ENCODE measurements at places on chromosomes 7 and 10.

GRCh38 chr10:49654036-49654693, 25.3 kb upstream of the C10orf53 start:
- DNase-seq, result no peak

- no peak for DNase-seq
These were observed 24.8 kb downstream of the NPTX2 start for GRCh38 chr7:98641646-98642500.

GRCh38 chr7:100886936-100887515, 2.5 kb downstream of the UFSP1 start:
- DNase-seq, result no peak

DNA sequence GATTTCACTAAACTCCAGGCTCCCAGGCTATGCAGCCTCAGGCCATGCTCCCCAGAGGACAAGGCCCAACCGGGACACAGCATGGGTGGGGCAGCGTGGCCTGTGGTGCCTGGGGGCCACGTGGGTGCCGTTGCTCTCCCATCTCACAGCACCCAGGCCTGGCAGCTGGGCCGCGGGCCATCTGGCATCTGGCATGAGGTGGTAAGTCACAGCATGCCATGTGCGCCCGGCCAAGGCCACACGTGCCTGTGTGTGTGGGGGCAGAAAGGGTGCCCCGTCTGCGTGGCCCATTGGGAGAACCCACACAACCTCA, 204.1 kb downstream of the EBF3 start:
- DNase-seq, result no peak

- DNase-seq, result no peak
These were observed 93.6 kb downstream of the NKX6-2 start for GRCh38 chr10:132692311-132692710.

- DNase-seq, result no peak
These were observed 169.7 kb downstream of the RNLS start for GRCh38 chr10:88413412-88413811.

DNA sequence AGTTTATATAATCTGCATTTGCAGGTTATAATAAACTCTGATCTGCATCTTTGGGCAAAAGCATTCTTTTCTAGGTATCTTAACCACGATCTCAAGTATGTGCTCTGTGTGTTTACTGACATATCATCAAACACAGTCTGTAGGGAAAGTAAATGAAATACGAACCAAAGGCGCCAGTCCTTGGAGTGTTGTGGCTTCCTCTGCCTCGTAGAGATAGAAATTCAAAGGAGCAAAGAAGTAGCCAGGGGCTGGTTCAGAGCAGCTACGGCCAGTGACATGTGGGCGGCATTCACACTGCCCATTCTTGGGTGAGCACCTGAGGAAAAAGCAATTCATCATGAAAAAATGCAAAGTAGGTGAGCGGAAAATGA, 38.7 kb downstream of the LAMB4 start:
- no peak for DNase-seq

- DNase-seq, result no peak
These were observed 99.9 kb downstream of the LRRN3 start for GRCh38 chr7:111190804-111191203.

- DNase-seq, result no peak
These were observed 180.8 kb upstream of the CDK1 start for GRCh38 chr10:60597513-60597912.

- DNase-seq, result no peak
These were observed 618.1 kb downstream of the SORCS3 start for GRCh38 chr10:105259201-105259600.

GRCh38 chr10:34889004-34889869, 74.1 kb upstream of the PARD3 start:
- DNase-seq, result no peak

- no peak for DNase-seq
These were observed 93.1 kb downstream of the ARID5B start for GRCh38 chr10:61994405-61995219.

DNA sequence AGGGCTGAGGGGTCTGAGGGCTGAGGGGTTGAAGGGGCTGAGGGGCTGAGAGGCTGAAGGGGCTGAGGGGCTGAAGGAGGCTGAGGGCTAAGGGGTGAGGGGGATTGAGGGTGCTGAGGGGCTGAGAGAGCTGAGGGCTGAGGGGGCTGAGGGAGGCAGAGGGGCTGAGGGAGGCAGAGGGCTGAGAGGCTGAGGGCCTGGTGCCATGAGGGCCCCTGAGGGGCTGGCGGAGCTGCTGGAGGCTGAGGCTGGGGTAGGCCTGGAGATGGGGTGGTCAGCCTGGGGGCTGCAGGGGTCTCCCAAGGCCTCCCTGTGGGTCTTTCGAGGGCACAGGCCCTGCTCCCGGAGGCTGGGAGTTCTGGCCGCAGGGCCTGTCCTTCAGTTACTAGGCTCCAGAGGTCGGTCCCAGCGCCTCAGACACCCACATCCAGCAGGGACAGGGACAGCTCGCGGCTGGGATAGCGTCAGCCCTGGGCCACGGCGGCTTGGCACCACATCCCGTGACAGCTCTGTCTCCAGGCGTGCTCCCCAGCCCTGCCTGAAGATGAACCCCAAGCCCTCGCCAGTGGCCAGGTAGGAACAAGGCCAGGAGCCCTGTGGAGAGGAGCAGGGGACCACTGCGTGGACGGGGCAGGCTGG, 16.9 kb downstream of the MYO1G start:
- no peak for DNase-seq

GRCh38 chr10:48384699-48384982, 78.2 kb downstream of the MAPK8 start:
- DNase-seq, result no peak

DNA sequence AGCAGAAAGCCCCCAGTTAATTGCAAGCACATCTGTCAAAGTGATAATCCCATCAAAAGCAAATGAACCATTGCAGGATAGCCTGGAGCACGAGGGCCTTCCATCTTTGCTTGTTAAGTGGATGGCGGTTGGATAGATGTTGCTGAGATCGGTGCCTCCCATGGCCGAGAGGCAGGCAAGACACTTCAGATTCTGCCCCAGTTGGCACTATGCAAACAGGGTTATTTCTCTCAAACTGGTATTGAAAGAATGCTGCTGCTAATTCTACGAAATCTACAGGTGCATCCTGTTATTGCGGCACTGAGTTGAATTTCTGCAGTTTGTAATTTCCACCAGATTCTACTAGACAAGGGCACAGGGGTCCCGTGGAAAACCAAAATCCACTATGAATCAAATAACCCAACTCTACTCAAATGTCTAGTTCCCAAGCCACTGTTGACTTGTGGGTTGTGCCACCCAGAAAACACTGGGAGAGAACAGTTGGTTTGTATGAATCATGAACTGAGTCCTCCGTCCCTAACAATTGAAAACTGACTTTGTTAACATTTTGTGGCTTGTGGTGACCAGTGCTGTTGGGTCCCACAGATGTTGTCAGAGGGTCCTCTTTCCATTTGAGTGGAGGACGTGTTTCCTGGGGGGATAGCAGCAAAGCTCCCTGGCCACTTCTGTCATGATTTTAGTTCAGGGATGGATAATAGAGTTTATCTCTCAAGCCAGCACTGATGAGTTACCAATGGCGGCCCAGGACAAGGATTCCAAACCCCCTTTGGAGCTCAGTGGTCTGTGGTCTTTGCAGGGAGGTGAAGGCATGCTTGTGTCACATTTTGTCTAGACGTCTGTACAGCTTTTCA, 7.1 kb upstream of the IL2RA start:
- no peak for DNase-seq

DNA sequence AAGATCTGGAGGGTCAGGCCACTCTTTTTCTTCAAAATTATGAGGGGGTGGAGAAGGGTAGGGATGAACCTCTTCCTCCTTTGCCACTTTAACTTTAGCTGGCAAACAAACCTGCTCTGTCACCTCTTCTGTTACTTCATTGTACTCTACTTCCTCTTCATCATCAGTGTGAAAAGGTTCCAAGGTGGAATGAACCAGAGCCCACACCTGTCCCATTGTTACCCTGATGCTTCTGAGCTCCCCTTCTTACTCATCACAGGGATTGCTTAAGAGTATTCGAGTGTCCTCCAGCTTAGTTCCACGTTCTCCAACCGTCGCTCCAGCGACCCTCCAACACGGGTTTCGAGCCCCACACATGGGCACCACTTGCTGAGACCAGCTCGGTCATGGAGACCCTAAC, 5.2 kb downstream of the MRPS24 start:
- DNase-seq, result no peak

DNA sequence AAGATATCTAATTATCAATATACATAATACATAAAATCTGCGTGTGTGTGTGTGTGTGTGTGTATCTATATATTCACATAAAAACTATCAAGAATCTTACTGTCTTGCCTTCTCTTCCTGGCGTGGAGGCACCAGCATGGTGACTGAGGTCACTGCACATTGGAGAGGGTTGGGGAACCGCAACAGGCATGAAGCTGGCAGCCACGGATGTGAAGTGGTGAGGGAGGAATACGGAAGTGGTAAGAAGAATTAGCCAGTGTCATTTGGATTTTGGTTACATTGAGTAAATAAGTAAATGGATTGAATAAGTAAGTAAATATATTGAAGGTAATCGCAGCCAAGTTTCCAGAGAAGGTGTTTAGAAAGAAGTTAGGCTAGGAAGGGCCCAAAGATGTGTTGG, 85.1 kb downstream of the TRIM24 start:
- no peak for DNase-seq

DNA sequence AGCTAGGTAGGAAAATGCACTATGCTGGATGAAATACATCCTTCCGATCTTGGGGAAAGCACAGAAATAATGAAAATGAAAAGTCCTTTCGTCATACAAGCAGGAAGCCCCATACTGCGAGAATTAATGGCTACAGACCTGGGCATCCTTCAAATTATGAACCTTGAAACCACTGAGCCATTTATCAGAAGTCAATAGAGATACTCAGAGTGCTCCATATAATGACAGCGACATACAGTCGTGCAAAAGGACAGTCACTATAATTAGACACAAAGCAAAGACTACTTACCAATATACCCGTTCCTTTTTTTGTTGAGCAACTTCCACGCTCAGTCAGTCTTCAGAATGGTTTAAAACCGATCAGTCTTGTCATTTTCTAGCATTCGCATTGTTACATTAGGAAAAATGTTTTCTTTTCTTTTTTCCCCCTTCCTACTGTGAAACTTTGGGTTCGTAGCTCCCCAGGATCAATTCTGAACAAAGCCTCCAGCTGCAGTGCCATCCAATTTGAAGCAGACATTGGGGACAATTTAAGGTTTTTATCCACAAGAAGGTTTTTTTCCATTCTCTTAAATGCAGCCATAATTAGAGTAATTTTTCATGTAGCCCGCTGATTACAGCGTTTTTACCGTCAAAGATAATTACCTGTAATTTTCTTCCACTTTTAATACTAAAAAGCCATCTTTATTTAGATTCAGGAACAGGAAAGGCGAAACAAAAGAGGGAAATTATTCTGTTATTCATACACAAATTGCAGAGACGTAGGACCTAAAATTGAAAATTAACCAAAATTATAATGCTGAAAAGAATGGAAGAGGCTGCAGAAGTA, 6.4 kb downstream of the DLX6 start:
- no peak for DNase-seq

GRCh38 chr10:123879606-123880257, 11.9 kb downstream of the CPXM2 start:
- no peak for DNase-seq

DNA sequence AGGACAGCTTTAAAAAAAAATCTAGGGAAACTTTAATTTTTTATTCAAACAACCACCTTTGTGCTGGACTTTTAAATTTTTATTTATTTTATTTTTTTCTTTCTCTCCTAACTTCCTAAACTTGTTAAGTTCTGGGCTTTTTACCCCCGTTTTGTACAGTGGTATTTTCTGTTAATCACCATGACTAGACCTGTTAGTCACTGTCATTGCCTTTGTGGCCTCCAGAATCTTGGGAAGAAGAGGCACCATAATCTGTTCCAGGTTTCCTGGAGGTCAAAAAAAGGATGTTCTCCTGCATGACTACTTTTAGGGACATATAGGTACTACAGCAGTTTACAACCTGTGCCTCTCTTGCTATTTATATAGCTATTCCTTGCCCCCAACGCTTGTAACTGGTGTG, 31.1 kb upstream of the DDX50 start:
- no peak for DNase-seq

DNA sequence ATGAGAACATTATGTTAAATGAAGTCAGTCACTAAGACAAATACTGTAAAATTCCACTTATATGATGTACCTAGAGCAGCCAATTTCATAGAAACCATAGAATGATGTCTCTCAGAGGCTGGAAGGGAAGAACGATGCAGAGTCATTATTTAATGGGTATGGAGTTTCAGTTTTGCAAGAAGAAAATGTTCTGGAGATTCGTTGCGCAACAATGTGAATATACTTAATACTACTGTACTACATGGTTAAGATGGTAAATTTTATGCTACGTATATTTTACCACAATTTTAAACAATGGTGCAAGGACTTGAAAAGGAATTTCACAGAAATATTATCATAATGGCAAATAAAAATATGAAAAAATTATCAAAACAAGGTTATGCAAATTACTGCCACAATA, 972.6 kb downstream of the KCNMA1 start:
- DNase-seq, result no peak

GRCh38 chr10:97075961-97076525, 109.7 kb downstream of the SLIT1 start:
- no peak for DNase-seq

GRCh38 chr10:37125191-37125732, at the start of gene ANKRD30A:
Gene ANKRD30A, plus strand, starts transcription at chr10:37125598. Its CDS starts 190 bp downstream, at chr10:37125788.
- no peak for DNase-seq

DNA sequence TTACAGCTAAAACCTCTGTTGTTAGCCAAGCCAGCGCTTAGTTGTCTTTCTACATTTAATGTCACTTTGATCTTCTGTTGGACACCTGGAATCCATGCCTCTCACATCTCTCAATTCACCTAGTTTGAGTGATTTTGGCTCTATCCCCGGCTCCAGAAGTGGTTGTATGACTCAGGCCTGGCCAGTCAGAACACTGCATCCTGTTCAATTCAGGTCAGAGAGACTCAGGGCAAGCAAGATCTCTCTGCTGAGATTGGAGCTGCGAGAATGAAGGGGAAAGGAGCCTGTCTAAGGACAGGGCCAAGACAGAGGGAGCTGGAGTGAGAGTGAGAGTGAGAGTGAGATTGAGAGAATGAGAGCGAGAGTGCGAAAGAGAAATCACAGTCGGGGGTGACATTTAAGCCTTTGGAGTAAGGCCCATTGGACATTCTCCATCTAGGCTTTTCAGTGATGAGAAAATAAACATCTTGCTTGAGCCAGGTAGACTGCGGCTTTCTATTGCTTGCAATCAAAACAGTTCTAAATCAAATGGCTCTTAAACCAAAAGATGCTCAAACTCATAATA, 83.3 kb upstream of the DYNC1I1 start:
- no peak for DNase-seq

GRCh38 chr10:50219646-50220045, 31.7 kb downstream of the ASAH2 start:
- DNase-seq, result no peak

GRCh38 chr10:62633976-62634375, 170.5 kb upstream of the ADO start:
- no peak for DNase-seq

GRCh38 chr7:26515314-26515842, 223.7 kb downstream of the SNX10 start:
- DNase-seq, result no peak

Measured in stimulated activated CD4-positive, alpha-beta T cell treated with anti-CD3 and anti-CD28 coated beads, TNF-alpha, amount 100 ng/mL, for 4 hours (primary cell).